ENCODE measurements at places on chromosomes 7 and 10. TPM values are rescaled to one million over a fixed set of nuclear protein-coding genes. Genes with fewer than 3 reads are reported as not detected.

DNA sequence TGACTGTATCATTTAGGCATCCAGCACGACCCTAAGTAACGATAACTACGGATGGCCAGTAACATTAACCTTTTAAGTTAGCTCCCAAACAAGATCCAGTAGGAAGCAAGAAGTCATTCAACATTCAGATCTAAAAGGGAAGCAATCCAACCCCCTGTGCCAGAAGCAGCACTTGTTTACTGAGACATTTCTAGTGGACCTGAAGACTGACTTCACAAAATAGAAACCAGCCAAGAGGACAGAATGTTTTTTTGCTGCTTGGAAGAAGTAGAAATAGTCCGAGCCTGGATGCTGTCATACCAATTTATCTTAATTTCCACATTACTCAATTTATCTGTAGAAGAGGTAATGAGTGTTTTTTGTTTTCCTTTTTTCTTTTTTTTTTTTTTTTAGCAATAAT lies 88.0 kb upstream of the CTTNBP2 start:
- H3K4me1 ChIP-seq, result no peaks in the 10 kb centered on the region
- no peak overlapping the region for H3K27ac ChIP-seq
- H3K36me3 ChIP-seq, result no peaks in the 10 kb centered on the region
- DNase-seq, result no peak

DNA sequence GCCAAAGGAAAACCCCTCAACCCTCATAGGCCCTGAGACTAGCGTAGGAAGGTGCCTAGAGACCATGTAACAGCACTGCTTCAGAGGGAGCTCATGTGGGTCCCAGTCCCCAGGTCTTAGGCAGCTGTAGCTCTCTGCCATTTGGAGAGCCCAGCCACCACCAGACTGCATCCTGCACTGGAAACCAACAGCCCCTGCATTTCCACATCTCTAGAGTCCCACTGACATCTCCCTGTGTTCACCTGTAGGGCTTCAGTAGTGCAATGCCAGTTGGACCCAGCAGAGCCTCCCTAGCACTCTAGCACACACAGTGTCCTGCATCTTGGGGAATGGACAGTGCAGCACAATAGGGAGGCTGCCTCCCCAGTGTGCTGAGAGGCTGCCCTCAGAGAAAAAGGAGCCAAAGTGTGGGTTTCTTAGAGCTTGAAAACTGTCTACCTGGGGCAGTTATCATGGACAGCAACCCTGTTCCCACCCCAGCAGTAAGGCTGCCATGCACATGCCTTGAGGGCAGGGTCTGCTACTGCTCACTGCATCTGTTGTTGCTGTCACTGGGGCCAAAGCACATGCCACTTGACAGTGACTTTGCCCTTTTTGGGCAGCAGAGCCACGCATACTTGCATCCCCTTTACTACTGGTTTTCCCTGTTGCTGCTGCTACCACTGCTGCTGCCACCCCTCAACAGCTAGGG lies 46.7 kb upstream of the ANTXRL start:
- H3K4me3 ChIP-seq, result no peak overlapping the region
- H3K36me3 ChIP-seq, result no peaks in the 10 kb centered on the region
- peaks cover 4% of the 10 kb centered on the region for H3K27me3 ChIP-seq
- no peaks in the 10 kb centered on the region for H3K4me1 ChIP-seq

- no peaks in the 10 kb centered on the region for H3K36me3 ChIP-seq
- H3K27ac ChIP-seq, result no peak overlapping the region
- H3K4me1 ChIP-seq, result peaks cover 5% of the 10 kb centered on the region
- no peak overlapping the region for H3K4me3 ChIP-seq
- H3K27me3 ChIP-seq, result no peaks in the 10 kb centered on the region
Measured at GRCh38 chr7:112995059-112995824, 91.4 kb downstream of the GPR85 start.

- H3K27ac ChIP-seq, result no peak overlapping the region
- DNase-seq, result peak; percentile 22
- peaks cover 34% of the 10 kb centered on the region for H3K27me3 ChIP-seq
- H3K4me1 ChIP-seq, result no peaks in the 10 kb centered on the region
Measured at GRCh38 chr10:48958598-48959190, 19.1 kb upstream of the LRRC18 start.

DNA sequence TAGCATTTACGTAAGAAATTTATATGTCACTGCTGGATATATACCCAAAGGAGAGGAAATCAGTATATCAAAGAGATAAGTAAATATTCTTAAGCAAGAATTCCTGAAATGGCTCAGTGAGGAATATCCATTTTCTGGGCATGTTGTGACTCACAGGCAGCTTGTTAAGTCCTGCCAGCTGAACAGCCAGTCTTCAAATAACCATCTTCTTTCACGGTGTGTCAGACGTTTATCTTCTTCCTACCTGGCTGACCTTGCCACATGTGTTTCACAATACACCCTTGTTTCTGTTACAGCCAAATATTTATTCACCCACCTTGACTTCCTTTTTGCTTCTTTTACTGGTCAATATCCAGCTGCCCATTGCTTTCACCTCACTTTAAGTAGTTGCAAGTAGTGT lies 648.1 kb downstream of the ANKRD7 start:
- no peak overlapping the region for H3K27ac ChIP-seq
- no peaks in the 10 kb centered on the region for H3K36me3 ChIP-seq
- no peaks in the 10 kb centered on the region for H3K4me1 ChIP-seq
- DNase-seq, result peak; percentile 41
- no peaks in the 10 kb centered on the region for H3K27me3 ChIP-seq
- H3K4me3 ChIP-seq, result no peak overlapping the region

DNA sequence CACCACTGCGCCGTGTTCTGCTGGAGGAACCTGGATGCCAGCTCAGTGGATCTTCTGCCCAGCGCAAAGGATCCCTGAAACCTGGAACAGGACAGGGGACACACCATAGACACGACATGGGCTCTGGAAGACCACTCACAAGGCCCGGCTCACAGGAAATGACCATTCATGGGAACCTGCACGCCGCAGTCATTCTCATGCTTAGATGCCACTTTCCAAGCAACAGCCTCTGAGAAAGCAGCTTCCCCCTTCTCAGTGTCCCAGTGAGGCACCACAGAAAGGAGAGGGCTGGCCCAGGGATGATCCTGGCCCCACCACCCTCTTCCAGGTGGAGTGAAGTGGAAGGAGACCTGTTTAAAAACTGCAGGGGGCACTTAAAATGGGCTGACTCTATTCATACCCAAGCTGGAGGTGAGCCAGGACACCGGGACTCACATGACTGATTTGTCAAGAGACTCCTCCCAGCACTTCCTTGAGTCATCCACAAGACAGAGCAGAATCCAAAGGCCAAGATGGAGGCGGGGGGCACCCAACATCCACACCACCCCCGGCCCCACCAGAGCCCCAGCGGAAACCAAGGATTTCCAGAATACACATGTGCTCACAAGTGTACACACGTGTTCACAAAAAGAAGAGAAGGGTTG lies 11.2 kb downstream of the CTBP2 start:
- peaks cover 13% of the 10 kb centered on the region for H3K36me3 ChIP-seq
- peak; percentile 45 for DNase-seq
- H3K27ac ChIP-seq, result peak overlapping the region; percentile 74
- no peak overlapping the region for H3K4me3 ChIP-seq

GRCh38 chr7:149721084-149721601 lies 52.2 kb downstream of the ZNF467 start:
- no peaks in the 10 kb centered on the region for H3K4me1 ChIP-seq
- H3K27ac ChIP-seq, result no peak overlapping the region
- DNase-seq, result no peak
- H3K36me3 ChIP-seq, result no peaks in the 10 kb centered on the region

- no peaks in the 10 kb centered on the region for H3K27me3 ChIP-seq
- no peaks in the 10 kb centered on the region for H3K4me1 ChIP-seq
- no peak overlapping the region for H3K27ac ChIP-seq
- DNase-seq, result no peak
- no peak overlapping the region for H3K4me3 ChIP-seq
- H3K36me3 ChIP-seq, result no peaks in the 10 kb centered on the region
Measured at GRCh38 chr7:27053153-27053552, 42.6 kb downstream of the HOXA1 start.

- H3K4me1 ChIP-seq, result peaks cover 5% of the 10 kb centered on the region
- no peak overlapping the region for H3K4me3 ChIP-seq
- H3K27me3 ChIP-seq, result no peaks in the 10 kb centered on the region
- DNase-seq, result no peak
- no peaks in the 10 kb centered on the region for H3K36me3 ChIP-seq
Measured at GRCh38 chr10:132310701-132311337, 3.1 kb upstream of the STK32C start.

DNA sequence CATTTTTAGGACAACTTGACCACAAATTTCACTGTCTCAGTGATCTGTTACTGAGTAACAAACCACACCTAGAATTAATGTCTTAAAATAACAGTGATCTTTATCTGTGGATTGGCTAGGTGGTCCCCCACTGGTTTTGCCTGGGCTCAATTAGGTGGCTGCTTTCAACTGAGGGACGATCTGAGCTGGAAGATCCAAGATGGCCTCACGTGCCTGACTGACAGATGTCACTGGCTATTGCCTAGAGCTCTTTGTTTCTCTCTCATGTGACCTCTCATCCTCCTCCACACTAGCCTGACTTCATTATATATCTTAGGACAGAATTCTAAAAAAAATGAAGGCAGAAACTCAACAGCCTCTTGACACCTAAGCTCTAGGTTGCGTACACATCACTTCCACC lies 59.7 kb downstream of the HACD1 start:
- no peaks in the 10 kb centered on the region for H3K36me3 ChIP-seq
- no peak for DNase-seq
- H3K27ac ChIP-seq, result no peak overlapping the region
- H3K27me3 ChIP-seq, result no peaks in the 10 kb centered on the region

DNA sequence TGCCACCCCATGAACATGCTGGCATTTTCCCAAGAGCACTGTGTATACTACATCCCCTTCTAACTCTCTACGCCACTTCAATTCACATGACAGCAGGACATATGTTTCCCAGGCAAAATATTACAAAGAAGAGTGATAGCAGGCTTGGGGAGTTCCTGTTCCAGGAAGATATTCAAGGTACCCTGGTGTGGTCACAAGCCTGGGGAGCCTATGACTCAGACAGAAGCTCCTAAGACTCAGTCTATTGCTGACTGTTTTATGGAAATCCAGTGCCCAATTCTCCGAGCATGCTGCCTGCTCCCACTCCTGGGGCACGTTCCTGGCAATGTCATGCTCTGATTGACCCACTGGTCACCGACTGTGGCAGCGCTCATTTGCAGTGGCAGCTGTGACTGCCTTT lies 23.5 kb upstream of the ABLIM1 start:
- peak; percentile 53 for DNase-seq
- H3K27ac ChIP-seq, result no peak overlapping the region
- H3K4me3 ChIP-seq, result peak overlapping the region; percentile 32
- no peaks in the 10 kb centered on the region for H3K36me3 ChIP-seq

- no peak for DNase-seq
- H3K27ac ChIP-seq, result no peak overlapping the region
- H3K4me3 ChIP-seq, result no peak overlapping the region
- H3K36me3 ChIP-seq, result no peaks in the 10 kb centered on the region
Measured at GRCh38 chr7:44267719-44268421, 57.5 kb downstream of the CAMK2B start.

- no peaks in the 10 kb centered on the region for H3K27me3 ChIP-seq
- no peak overlapping the region for H3K4me3 ChIP-seq
- H3K27ac ChIP-seq, result no peak overlapping the region
- no peak for DNase-seq
- H3K4me1 ChIP-seq, result no peaks in the 10 kb centered on the region
- H3K36me3 ChIP-seq, result no peaks in the 10 kb centered on the region
Measured at GRCh38 chr7:105958012-105958411, 5.1 kb upstream of the CDHR3 start.

DNA sequence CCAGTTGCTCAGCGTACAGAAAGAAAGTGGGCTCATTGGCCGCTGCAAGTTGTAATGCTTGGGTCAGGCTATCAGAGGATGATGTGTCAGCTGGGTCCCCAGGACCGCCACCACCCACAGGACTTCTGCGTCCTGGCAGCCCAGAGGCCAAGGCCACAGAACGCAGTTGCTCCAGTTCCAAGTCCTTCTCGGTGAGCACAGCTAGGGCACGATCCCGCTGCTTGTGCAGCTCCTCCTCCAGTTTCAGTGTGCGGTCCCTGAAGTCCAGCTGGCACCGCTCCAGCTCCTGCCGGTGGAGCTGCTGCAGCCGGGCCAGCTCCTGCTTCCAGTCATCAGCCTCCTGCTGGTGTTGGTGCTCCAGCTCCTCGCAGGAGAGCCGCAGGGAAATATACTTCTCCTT lies 3.0 kb downstream of the GCC1 start:
- no peak for DNase-seq
- no peak overlapping the region for H3K27ac ChIP-seq

- no peak overlapping the region for H3K4me3 ChIP-seq
- peak; percentile 2 for DNase-seq
- no peak overlapping the region for H3K27ac ChIP-seq
- H3K36me3 ChIP-seq, result no peaks in the 10 kb centered on the region
- H3K27me3 ChIP-seq, result no peaks in the 10 kb centered on the region
- no peaks in the 10 kb centered on the region for H3K4me1 ChIP-seq
Measured at GRCh38 chr10:103657061-103657591, 163.6 kb downstream of the NEURL1 start.

DNA sequence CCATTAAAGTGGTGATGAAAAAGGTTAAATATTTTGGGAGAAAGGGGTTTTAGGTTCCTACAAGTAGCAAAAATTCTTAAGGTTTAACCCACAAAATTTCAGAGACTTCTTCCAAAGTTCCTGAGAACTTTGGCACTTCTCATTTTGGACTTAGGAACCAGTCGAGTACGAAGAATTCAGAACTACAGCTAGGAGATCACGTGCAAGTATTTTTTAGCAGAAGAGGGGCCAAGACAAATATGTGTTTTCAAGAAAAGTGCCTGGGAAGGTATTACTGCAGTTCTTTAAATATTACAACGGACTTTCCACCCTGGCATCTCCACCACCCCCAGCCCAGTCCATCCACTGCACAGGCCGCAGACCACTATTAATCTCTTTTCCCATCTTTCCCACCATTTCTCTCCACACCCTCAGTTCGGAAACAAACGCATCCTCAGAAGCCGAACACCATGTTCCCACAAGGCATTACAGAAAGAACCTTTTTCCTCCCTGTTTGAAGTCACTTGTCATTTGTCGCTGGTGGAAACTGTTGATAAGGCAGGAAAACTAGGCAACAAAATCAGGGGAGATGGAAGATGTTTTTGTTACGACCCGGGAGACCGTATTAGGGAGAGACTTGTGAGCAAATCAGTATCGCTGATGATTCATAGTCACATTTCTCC lies 7.1 kb downstream of the INHBA start:
- DNase-seq, result no peak
- H3K4me3 ChIP-seq, result peak overlapping the region; percentile 95
- peak overlapping the region; percentile 94 for H3K27ac ChIP-seq
- H3K27me3 ChIP-seq, result no peaks in the 10 kb centered on the region

GRCh38 chr10:117933036-117933435 lies 113.7 kb downstream of the RAB11FIP2 start:
- peak; percentile 63 for DNase-seq
- H3K27ac ChIP-seq, result peak overlapping the region; percentile 30
- no peaks in the 10 kb centered on the region for H3K4me1 ChIP-seq
- no peak overlapping the region for H3K4me3 ChIP-seq

GRCh38 chr7:54394834-54395233 lies 147.3 kb upstream of the VSTM2A start:
- no peak overlapping the region for H3K27ac ChIP-seq
- H3K4me3 ChIP-seq, result no peak overlapping the region
- no peaks in the 10 kb centered on the region for H3K27me3 ChIP-seq
- DNase-seq, result no peak

GRCh38 chr7:836429-836828 lies 4.2 kb downstream of the SUN1 start:
- peaks cover 42% of the 10 kb centered on the region for H3K4me1 ChIP-seq
- peaks cover 20% of the 10 kb centered on the region for H3K36me3 ChIP-seq
- no peak for DNase-seq
- H3K27me3 ChIP-seq, result no peaks in the 10 kb centered on the region

Gene TWIST1
- 22.3 TPM for total RNA-seq

Gene AGAP4
- total RNA-seq, result 6.3 TPM

Gene DUS4L
- total RNA-seq, result 12.9 TPM

Gene BEND7
- 1.2 TPM for total RNA-seq

Gene PPP1R9A
- 9.5 TPM for total RNA-seq

Gene IKZF1
- total RNA-seq, result not detected

Gene AGAP9
- total RNA-seq, result 5.6 TPM

Gene GIMAP8
- total RNA-seq, result not detected
